NCI-H1092 treated with DMSO at 0.1 percent for 48 hours (cell line): ENCODE measurements at places on chromosomes 6 and 20.

DNA sequence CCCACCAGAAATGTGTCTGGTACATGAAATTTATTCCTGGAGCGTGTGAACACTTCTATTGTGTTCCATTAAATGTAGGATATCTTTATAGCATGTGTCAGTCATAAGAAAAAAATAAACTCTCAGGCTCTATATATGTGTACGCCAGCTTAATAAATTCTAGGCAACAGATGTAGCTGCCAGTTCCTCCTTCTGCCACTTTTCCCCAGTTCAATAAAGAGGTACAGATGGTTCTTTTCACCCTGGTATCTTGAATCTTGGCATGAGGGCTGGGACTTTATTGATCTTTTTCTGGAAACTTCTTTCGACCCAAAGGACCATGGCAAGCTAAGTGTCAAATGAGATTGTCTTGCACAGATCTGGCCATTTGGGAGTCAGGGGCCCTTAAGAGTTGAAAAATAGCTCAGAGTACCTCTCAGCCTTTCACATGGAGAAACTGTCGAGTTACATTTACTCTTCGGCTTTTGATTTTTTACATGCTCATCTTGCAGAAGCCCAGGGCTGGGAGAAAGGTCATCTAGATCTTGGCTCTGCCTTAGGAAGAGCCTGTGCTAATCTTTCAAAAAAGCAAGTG is 240.9 kb downstream of the DOK5 start:
- DNase-seq: no peak

- DNase-seq: no peak
Observed at GRCh38 chr6:40860443-40860842, 178.6 kb downstream of the UNC5CL start.

GRCh38 chr20:1130847-1131246 is 12.4 kb downstream of the PSMF1 start:
- DNase-seq: no peak

DNA sequence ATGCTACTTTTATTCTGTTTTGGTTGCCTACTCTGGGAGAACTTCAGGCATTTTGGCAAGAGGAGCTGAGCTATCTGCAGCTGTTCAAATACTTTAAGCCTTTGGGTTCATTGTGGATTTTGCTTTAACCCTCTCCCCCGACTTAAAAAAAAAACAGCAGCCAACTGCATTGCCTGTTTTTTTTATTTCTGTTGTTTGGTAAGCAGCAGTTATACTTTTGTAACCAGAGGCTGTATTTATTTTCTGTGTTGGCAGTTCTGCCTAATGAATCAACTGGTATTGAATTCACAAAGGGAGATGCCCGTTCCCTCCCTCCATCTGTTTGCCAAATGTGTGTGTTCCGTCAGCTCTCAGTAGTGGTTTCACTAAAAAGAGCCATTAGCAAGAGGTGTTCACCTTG is 484.0 kb downstream of the UTRN start:
- peak; percentile 95 for DNase-seq

DNA sequence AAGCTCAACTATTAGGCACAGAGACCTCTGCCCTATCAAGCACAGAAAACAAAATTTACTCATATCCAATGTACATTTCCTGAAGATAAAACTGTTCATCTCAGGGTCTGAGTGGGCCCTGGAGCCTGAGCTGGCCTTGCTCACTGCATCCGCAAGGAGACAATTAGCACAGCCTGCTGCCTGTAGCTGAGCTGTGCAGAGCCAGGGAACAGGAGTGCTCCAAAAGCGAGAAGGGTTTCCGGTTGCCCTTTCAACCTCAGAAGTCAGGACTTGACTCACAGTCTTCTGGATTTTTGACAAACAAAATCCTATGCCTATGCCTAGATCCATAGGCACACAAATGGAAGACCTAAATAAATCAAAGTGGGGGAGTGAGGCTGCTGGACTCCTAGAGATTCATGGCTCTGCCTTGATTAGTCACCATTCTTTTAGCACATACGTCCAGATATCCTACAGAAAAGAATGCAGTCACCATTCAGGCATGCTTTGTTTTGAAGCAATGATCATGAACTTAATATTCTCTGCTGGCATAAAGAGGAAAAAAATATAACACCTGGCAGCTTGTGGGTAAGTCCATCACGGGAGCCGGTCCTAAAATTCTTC is 73.5 kb downstream of the BFSP1 start:
- no peak for DNase-seq

DNA sequence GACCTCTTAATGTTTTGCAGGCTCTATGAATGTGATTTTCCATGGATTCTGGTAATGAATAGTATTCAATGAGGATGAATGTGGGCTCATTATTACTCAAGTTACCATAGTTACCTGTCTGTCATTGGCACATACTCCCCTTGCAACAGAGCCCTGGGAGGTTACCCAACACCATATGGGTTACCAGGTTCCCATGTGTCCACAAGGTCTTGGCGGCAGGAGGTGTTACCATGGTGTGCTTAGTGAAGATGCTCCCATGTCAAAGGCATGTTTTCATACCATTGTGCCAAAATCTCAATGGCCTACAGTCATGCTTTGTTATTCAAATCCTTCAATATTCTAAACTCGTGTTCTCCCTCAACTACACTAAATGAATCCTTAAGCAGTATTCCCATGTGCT is 232.5 kb downstream of the HDGFL1 start:
- DNase-seq: no peak

GRCh38 chr6:166313255-166314070 is 5.3 kb upstream of the PRR18 start:
- peak; percentile 46 for DNase-seq

DNA sequence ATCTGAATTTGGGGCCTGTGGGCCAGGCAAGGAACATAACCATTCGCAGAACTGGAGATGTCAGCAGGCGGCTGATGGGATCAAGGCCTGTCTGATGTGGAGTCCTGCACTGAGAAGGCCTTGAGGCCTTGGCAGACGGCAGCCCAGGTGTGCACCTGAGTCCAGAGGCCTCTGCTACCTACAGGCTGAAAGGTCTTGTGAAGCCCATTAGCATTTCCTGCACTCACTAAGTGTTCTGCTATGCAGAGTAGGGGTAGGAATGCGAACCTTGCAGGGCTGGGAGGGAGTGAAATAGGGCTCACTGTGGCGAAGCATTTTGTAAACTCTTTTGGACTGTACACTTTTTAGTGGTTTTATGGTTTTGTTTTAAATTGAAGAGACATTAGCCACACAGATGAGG is 48.3 kb upstream of the RNF24 start:
- no peak for DNase-seq

DNA sequence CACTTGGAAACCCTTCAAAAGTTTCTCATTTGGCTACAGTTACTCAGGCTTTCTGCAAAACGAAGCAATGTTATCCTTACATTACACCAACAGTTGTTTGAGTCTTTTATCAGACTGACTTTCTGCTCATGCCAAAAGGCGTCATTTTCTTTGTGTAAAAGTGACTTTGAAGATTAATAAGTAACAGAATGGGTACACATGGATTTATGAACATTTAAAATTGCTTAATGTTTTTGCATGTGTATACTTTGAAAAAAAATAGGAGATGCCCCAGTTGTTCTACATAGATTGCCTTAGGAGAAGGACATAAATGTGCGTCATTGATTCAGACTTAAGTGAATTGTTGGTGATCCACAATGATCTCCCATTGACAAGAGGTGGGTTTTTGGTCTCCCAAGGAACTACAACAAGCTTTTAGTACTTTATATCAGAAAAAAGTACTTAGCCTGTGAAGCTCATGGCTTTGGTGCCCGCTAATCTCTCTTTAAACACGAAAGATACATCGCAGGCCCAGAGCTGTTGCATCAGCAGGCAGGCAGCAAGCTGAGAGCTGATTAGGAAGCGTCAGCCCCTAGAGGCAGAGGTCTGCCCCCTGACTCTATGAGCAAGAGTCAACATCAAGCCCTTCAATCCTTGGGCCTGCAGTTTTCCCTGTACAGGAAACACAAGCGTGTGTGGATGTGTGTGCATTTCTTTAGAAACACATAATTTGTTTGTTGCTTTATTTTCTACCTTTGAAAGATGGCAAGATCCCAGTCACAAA is 45.9 kb downstream of the SLC22A3 start:
- no peak for DNase-seq

DNA sequence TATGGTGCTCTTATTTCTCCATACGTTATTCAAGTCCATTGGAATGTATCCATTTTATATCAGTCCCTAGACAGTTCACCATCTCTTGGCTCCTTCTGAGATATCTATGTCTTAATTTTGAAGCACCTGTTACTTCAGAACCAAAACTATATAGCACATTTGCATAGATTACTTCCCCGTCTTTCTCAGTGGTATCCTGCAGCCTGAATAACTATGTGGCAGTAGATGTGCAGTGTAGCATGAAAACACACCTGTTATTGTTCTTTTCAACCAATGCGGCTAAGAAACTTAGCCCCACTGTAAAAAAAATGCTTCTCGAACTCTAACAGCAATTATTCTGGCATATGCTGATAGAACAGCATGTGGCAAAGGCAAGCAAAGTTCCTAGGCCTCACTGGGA is 1184.4 kb upstream of the ADGRB3 start:
- DNase-seq: no peak

DNA sequence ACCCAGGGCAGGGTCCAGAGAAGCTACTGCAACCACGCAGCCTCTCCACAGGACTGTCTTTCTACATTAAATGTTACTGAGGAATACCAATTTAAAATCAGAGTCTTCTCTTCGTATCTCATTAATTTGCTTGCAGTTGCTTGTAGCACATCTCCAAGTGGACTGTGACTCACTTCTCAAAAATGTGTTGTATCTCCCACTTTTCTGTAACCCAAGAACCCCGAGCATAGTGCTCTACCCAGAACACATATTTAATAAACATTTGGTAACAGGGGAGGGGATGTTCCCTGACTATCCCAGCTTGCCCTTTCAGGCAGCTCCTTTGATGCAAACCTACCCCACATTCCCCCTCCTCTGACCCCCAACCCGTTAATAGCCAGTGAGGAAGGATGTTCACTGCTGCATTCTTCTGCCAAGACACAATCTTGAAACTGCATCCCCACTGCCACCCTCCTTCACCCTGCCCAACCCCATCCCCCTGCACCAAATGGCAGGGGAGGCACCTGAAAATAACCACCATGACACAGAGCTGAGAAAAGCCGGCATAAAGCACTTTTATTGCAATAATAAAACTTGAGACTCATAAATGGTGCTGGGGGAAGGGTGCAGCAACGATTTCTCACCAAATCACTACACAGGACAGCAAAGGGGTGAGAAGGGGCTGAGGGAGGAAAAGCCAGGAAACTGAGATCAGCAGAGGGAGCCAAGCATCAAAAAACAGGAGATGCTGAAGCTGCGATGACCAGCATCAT is 24.2 kb downstream of the FKBP1A start:
- DNase-seq: no peak

GRCh38 chr6:149267072-149267471 is 50.4 kb upstream of the TAB2 start:
- DNase-seq: no peak

DNA sequence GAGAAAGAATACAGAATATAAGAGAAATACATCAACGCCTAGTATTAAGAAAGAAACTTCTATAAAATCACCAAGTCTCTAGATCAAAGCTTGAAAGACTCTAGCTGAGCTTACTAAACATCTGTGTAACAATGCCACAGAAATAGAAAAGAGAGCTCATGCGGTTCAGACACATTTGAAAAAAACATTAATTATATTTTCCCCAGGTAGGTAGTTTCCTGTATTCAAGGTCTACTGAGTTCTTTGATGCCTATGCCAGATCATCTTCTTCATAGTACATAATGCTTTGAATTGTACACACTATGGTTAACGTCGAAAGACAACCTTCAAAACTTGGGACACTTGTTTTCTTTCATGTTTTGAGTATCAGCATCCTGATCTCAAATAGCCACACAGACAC is 11.3 kb downstream of the MOXD1 start:
- DNase-seq: no peak

GRCh38 chr20:56091628-56092234 is 86.4 kb upstream of the CBLN4 start:
- DNase-seq: no peak

GRCh38 chr6:158856261-158856660 is 37.1 kb upstream of the EZR start:
- DNase-seq: no peak

- no peak for DNase-seq
Observed at GRCh38 chr6:167146135-167146534, 11.6 kb downstream of the GPR31 start.

DNA sequence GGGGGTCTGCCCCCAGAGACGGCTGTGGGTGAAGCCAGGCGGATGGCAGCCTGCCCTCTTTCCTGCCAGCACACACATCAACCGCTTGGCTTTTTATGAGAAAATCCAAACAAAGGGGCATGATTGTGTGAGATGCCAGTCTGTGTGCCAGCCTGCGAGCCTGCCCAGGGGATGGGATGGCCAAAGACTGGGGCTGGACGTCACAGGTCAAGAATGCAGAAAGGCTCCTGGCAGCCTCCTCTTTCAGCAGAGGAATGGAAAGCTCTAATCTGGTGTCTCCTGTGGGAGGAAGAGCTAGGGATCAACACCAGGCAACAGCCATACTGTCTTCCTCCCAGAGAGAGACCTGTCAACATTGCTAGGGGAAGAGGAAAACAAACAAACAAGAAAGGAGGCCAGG is 15.8 kb downstream of the TUBB2B start:
- DNase-seq: no peak

- DNase-seq: no peak
Observed at GRCh38 chr6:26087284-26088115, at the start of gene HFE. Gene HFE (plus strand): TSS chr6:26087429. CDS start chr6:26087441, 12 bp downstream.

- DNase-seq: no peak
Observed at GRCh38 chr6:139277161-139277560, 14.6 kb downstream of the TXLNB start.

- DNase-seq: no peak
Observed at GRCh38 chr6:114115652-114116051, 144.7 kb upstream of the HDAC2 start.

DNA sequence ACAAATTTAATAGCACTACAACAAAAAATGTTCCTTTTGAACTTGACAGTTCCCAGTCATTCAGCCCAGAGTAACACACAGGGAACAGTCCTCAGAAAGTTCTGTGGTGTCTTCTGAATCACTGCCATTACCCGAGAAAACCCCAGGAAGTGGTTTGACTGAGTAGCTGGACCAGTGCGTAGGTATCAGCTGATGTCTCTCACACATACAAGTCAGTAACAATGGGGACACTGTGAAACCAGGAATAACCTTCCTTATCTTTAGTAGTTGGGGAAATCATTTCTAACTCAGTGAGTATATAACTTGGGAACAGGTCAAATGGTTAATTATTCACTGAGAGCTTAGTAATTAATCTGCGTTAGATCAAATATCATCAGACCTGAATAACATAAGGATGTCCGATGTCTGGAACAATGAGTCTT is 73.1 kb downstream of the HIVEP2 start:
- no peak for DNase-seq

DNA sequence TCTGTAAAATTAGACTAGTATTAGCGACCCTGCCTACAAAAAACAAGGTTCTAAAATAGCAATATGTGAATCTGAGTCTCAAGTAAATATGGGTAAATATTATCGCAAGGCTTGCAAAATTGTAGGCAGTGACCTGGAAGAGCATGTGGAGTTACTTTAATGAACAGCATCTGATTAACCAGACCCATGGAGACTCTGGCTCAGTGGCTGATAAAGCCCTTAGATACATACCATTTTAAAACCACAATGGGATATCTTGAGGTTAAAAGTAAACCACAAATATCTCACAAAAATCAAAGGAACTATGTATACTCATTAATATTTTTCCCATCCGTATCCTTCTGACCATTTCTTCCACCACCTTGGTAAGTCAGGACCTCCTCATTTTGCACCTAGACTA is 187.0 kb downstream of the MTFR2 start:
- no peak for DNase-seq
